ENCODE measurements at places on chromosomes 3 and 15. TPM values are rescaled to one million over a fixed set of nuclear protein-coding genes. Genes with fewer than 3 reads are reported as not detected.
A peak's percentile ranks its signal among the peaks of the same experiment; 100 is the strongest.

DNA sequence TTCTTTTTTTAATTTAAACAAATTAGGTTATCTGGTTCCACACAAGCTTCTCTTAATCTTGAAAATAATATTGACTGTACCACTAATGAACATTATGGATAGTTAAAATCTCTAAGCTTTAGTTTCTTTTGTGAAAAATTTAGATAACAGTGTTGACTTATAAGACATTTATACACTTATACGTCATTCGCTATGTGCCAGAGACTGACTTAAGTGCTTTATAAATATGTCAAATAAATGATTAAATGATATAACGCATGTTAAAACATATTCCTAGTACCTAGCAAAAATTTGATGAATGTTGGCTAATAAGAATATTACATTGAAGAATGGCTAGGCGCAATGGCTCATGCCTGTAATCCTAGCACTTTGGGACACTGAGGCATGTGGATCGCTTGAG lies 96.3 kb downstream of the PCCB start:
- DNase-seq, result no peak

DNA sequence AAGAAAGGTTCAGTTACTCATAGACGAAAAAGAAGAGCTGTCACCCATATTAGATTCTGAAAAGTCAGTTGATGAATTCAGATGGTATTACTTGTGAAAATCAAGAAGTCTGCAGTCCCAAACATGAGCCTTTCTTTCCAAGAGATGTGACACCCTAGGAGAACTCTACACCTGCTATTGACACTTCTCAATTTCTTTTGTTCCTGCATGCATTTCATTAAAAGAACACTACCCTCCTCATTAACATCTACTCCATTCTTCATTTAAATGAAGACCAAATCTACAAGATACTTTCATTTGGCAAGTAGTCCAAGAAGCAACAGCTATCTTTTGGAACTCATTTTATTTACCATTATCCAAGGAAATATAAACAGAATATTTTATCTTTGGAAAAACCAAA lies 6.6 kb downstream of the GABRB3 start:
- no peak for DNase-seq

Gene PPARG
- not detected for total RNA-seq

GRCh38 chr3:72279631-72280041 lies 494.7 kb upstream of the PROK2 start:
- no peak for DNase-seq

DNA sequence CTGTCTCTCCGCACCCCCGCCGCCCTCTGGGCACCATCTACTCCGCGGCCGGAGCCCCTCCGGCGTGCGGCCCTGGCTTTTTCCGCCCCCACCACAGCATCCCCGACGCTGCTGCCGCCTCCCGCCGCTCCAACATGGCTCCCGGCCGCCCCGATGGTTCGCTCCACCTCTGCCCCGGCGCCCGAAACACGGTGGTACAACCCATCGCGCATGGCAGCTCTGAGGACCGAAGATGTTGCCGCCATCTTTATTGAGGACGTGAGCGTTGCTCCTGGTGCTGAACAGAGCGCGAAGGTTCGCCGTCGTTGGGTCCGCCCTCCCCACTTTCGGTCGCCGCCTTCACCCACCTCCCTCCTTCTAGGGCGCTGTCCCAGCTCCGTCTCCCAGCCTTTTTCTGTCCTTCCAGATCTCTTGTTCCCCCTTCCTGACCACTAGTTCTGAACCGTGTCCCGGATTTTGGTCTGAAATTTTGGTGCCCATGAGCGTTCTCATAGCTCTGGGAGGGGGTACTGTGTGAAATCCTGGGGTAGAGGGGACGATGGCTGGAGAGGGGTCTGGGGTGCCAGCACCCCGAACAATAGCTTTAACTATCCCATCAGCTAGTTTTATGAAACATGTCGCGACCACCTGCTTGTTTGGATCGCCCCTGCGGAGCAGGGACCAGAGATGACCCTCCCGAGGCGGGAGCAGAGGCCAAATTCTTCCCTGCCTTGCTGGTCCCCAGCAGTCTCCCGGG lies at the start of gene CELSR3:
Gene CELSR3, minus strand, starts transcription at position 134 of the 736 bp plus-strand sequence. CDS start 252 bp downstream, outside the sequence.
- DNase-seq, result peak; percentile 75

Gene COLQ
- 0.81 TPM for total RNA-seq

DNA sequence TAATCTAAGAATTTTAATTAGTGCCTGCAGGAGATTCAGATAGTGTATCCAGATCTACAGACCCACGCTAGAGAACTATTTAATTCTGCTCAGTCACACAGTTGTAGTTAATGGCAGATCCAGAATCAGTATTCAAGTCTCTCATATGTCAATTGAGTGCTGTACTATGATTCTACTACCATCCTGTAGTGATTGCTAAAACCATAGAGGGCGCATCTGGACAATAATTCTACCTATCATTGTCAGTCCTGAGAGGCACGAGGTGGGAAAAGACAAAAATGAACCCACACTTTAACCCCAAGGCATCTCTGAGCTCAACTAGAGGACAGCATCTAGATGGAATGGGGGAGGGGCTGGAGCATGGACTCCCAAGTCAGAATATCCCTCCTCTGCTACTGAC lies 22.7 kb downstream of the DHX36 start:
- no peak for DNase-seq

Measured in hematopoietic multipotent progenitor cell (in vitro differentiated cells).